ENCODE measurements at places on chromosomes 6 and 20.
A peak's percentile ranks its signal among the peaks of the same experiment; 100 is the strongest.

DNA sequence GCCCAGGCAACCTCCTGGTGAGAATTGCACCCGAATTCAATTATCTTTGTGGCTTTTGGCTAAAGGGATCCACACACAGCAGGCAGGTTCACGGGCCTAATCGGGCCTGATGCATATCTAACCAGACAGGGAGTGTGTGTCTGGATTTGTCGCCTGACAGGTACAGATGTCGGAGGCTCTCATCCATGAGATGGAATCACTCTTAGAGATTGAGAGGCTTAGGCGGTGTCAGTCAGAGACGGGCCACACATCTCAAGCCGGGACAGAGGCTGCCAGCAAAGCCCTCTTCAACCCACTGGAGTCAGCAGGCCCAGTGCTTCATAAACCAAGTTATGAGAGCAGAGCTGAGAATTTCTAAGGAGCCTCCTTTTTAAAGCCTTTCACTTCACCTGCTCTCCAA, 247.0 kb downstream of the LRFN2 start:
- no peak for DNase-seq

GRCh38 chr6:83311231-83311630, 118.1 kb downstream of the RWDD2A start:
- DNase-seq: no peak

DNA sequence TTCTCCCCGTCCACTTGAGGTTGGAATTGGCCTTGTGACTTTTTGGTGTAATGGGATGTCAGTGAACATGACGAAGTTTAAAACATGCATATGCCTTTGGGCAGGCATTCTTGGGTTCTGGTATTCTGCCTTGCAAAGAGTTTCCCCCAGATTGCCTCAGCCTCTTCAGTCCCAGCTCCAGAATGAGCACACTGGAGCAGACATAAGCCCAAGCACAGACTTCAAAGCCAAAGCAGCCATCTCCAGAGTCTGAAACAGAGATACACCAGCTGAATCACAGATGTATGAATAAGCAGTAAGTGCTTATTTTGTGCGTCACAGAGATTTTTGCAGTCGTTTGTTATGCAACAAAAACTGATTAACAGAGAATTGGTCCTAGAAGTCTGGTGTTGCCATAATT, 546.0 kb downstream of the FRK start:
- DNase-seq: no peak

DNA sequence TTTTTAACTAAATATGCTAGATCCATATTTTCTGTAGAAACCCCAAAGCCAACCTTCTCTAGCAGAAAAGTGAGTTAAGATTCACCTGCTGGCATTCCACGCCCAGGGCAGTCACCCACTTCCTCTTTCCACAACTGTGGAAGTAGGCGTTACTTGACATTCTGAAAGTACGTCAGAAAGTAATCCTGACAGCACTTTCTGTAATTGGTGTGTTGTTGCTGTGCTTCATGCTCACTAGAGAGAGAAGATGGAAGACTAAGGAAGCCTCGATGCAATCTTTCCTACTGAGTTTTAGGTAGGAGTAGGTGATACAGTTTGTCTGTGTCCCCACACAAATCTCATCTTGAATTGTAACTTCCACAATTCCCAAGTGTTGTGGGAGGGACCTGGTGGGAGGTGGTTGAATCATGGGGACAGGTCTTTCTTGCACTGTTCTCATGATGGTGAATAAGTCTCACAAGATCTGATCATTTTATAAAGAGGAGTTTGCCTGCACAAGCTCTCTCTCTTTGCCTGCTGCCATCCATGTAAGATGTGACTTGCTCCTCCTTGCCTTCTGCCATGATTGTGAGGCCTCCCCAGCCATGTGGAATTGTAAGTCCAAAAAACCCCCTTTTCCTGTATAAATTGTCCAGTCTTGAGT, 101.1 kb downstream of the MAP3K7 start:
- no peak for DNase-seq

- no peak for DNase-seq
These were observed 47.7 kb downstream of the PYGB start for GRCh38 chr20:25295386-25296093.

DNA sequence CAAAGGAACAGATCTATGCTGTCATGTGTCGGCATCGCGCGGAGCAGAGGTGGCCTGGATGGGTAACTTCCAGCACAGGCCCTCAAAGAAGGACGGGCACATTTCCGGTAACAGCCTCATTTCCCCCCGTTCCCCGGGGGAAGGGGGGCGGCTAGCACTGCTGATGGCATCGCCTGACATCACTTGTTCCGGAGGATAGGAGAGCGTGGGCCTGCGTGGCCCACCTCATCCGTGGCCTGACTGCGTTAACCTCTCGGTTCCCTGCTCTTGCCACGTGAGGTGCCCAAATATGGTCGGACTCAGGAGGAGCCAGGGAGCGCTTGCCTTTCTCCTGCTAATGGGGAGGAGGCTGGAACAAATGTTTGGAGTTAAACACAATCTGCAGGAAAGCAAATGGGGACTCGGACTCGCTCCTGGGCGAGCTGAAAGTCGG, at the start of gene AKAP12:
Gene AKAP12, plus strand, starts transcription at position 365 of the 433 bp plus-strand sequence. CDS start 596 bp downstream, outside the sequence.
- DNase-seq: no peak

GRCh38 chr20:61099806-61100205, 152.3 kb upstream of the CDH4 start:
- DNase-seq: no peak

GRCh38 chr6:106145741-106146227, 59.6 kb downstream of the PRDM1 start:
- no peak for DNase-seq

DNA sequence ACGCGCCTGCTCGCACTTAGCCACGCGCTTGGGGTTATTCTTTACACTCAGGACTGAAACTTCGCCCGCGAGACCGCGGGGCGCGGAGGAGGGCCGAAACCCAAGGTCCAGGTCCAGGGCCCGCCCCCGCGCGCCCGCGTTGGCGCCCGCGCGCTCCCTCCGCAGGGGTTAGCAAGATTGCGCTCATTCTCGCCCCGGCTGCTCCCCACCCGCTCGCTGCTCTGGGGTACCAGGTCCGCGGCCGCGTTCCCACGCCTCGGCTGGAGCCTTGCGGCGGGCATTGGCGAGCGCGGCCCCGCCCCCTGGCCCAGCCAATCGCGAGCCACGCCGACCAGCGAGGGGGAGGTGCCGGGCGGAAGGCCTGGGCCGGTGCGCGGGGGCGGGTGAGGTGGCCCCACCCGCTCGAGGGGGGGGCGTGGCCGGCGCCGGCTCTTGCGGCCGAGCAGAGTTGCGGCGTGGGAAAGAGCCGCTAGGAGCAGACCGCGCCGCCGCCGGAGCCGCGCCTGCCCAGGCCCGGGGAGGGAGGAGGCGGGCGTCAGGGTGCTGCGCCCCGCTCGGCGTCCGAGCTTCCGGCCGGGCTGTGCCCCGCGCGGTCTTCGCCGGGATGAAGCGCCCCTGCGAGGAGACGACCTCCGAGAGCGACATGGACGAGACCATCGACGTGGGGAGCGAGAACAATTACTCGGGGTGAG, at the start of gene HEY2:
Gene HEY2, plus strand, starts transcription at position 460 of the 692 bp plus-strand sequence. Its CDS starts 145 bp downstream, at position 605.
- DNase-seq: peak; percentile 72

DNA sequence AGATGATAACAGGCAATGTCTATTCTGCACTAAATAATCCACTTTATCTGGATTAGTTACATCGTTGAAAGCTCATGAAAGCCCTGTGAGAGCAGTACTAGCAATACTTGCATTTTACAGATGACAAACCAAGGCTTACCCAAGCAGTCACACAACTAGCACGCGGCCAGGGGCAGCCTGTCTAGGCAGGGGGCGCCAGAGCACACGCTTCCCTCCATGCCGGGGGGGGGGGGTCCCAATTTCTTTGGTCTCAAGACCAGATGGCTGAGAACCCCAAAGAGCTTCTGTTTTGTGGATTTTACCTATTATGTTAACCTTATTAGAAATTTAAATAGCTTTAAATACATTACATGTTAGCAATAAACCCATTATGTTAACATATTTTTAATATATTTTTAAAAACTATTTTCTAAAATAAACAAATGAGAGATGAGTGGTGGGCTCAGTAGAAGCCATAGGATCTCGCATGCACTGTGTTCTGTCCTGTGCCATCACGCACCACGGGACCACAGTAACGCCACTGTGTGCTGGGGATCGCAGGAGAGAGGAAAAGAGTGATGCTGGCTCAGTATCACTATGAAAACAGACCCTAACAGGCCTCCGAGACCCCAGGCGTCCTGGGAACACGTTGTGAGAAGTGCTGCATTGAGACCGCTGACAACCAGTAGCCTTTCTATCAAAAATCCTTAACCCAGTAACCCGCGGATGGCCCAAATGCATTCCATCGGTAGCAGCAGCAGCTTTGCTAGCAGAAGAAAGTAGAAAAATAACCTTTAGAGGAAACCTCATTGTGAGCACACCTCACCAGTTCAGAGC, 5.3 kb upstream of the PRR18 start:
- no peak for DNase-seq

DNA sequence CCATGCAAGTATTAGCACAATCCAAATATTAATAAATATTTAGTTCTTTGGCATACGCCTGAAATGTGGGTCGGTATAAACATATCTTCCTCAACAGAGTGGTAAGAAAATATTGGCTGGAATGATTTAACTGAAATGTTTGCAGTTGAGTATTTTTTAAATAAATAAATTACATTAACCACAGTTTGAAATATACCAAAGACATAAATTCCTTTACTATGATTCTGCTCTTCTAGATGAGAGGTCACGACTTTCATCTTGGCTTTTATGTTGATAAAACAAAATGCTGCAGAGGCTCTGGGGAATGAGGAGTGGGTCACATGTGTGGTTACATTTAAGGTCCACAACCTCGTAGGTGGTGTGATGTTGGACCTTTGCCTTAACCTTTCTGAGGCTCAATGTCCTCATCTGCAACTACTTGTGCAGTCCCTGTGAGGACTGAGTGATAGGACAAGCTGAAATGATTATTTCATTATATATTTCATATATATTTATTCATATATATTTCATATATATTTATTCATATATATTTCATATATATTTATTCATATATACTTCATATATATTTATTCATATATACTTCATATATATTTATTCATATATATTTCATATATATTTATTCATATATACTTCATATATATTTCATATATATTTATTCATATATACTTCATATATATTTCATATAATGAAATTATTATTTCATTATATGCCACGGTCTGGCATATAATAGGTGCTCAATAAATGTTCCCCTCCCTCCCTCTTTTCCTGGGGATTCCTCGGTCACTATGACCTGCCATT, 107.4 kb downstream of the SAMD5 start:
- DNase-seq: no peak

GRCh38 chr20:52978851-52979250, 6.7 kb downstream of the TSHZ2 start:
- DNase-seq: no peak

GRCh38 chr6:45715508-45715803, 300.2 kb downstream of the CLIC5 start:
- DNase-seq: no peak

- DNase-seq: no peak
These were observed 6.2 kb downstream of the PXT1 start for GRCh38 chr6:36436466-36436865.

DNA sequence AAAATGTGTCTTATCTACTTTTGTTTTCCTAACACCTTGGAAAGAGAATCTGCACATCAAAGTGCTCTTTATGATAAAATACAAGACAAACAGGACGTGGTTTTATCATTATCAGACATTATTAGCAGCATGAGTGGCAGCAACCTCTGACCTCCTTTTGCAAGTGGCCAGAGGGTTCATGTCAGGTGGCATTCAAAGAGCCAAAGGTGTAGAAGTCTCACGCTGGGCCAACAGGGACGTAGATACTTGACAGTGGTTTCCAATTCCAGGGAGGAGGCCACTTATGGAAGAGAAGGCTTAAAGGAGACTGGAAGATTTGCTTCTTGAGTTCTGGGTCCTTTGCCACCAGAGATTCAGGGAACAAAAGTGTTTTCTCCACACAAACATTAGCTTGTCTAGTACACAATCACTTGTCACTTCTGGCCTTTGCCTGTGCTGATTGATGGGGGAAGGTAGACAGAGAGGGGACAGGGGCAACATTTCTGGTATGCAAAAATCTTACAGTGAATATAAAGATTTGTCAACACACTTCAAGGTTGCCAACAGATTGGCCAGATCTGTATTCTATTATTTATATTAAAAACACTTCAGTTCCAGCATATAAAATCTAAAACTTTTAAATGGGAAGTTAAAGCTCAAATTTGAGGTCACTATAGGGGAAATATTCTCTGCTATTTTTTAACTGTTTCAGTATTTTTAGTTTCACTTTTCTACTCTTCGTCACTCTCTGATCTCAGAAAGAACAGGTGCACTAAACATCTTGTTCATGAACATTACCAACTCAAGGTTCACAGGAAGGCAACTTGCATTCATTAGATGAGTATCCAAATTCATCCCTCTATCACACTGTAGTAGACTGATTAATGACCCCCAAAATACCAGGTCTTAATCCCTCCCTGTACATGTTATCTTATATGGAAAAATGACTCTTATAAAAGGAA, 52.1 kb upstream of the FBXO30 start:
- DNase-seq: no peak

DNA sequence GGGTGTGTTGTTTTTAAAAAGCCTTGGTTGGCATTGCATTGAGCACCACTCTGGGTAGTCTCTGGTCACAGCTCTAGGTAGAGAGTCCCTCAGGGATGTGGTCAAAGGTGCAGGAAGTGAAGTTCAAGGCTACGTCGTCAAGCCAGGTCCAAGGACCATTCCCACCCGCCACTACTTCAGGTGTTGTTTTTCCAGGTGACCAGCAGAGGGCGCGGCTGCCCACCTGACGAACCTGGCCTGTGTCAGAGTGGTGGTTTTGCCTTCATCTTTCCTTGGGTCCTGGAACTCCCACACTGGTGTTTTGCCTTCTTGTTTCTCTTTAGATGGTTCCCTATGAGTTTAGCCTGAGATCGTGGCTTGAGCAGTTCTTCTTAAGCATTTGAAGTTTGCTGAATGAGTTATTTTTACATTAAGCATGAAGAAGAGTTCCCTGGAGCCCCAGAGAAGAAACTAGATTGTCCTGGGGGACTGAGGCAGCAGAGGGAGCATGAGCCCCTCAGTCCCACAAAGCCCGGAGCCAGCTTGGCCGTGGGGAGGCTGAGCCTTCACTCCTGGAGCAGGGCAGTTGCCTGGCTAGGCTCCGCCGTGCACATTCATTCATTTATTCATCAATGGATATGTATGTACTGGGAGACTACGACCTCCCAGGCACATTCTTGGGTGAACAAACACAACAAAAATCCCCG, 5.6 kb upstream of the PHACTR3 start:
- peak; percentile 16 for DNase-seq

- no peak for DNase-seq
These were observed 8.8 kb downstream of the TRIM27 start for GRCh38 chr6:28914941-28915340.

GRCh38 chr6:108453601-108454185, 107.0 kb upstream of the FOXO3 start:
- DNase-seq: no peak

- no peak for DNase-seq
These were observed 23.5 kb upstream of the CALHM6 start for GRCh38 chr6:116437656-116438055.

- DNase-seq: no peak
These were observed 24.1 kb upstream of the RPS6KA2 start for GRCh38 chr6:166650824-166651807.

- DNase-seq: no peak
These were observed 152.2 kb upstream of the SOX4 start for GRCh38 chr6:21441386-21441785.

All from stimulated activated CD8-positive, alpha-beta memory T cell treated with anti-CD3 and anti-CD28 coated beads, Interleukin-15, amount 100 ng/mL, for 24 hours (primary cell).